ENCODE measurements at places on chromosomes 1 and 21.
A peak's percentile ranks its signal among the peaks of the same experiment; 100 is the strongest.

DNA sequence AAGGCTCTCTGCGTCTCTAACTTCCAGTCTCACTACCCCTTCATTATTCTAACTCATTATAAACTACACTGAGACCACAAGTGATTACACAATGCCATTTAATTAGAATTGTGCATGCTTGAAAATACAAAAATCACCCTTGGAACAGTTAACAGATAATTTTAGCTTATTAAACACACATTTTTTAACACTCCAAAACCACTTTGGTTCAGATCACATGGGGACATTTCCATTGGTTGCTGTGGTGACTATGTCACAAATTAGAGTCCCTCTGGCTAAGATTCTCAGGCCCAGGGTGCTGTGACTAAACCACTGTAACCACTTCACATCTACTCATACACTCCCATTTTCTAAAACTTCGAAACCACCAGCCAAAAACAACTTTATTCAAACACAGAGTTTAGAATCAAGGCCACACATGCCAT lies 43.0 kb downstream of the JAK1 start:
- no peak for DNase-seq

DNA sequence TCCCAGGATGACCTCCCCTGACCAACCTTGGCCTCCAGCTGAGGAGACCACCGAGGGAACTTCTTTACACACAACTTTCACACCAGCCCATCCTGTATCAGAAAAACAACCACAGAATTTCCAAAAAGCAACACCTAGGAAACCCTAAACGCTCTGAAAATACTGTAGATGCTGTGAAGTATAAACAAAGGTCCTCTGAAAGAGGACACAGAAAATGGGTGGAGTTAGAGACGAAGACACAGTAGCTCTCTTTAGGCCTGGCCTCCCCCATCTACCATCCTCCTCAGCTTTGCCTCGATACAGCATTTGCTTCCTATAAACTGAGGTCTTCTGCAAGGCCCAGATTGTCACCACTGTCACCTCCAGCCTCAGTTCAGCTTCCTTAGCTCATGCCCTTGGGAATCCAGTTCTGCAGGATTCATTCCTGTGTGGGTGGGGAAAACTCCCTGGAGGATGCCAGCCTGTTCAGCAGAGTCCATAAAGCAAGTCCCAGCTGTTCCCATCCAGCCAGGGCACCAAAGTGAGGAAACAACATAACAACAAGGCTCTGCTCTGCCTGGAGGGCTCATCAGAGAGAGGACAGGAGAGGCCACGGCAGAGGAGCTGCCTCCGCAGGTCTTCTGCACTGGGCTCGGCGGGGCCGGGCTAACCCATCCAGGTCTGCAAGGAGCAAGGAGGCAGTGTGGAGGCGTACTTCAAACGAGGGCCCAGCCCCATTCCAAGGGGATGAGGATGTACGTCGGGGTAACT lies 15.0 kb downstream of the PIK3C2B start:
- no peak for DNase-seq

DNA sequence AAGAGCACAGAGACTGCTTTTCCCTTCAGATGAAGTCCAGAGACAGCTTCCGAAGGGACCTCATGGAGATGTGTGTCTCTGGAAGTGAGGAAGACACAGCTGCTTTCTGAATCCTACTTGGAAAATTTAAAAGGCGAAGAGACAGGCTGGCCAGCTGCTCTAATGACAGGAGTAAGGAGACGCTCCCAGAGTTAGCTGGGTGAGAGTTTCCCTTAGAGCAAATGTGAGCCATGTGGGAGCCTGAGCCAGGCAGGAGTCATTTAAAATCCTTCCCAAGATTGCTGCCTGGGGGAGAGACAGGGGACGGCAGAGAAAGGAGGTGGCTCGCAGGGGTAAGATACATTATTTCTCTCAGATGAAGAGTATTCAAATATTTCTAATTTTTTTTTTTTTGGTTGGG lies 53.1 kb downstream of the ZNF326 start:
- DNase-seq, result no peak

DNA sequence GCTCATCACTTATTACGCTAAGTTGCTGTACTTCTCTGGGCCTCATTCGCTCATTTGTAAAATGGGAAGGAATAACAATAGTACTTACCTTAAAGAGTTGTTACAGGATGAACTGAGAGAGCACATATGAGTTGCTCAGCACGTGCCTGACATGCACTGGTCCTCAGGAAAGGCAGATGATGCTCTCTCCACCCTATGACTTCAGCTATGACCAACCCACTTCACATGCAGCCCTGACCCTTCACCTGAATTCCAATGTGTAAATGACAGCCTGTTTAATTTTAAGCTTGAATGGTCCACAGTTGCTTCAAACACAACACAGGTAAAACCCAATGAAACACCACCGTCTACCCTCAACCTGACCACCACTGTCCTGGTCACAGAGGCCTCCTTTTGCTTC lies 32.9 kb downstream of the GADD45A start:
- DNase-seq, result no peak

DNA sequence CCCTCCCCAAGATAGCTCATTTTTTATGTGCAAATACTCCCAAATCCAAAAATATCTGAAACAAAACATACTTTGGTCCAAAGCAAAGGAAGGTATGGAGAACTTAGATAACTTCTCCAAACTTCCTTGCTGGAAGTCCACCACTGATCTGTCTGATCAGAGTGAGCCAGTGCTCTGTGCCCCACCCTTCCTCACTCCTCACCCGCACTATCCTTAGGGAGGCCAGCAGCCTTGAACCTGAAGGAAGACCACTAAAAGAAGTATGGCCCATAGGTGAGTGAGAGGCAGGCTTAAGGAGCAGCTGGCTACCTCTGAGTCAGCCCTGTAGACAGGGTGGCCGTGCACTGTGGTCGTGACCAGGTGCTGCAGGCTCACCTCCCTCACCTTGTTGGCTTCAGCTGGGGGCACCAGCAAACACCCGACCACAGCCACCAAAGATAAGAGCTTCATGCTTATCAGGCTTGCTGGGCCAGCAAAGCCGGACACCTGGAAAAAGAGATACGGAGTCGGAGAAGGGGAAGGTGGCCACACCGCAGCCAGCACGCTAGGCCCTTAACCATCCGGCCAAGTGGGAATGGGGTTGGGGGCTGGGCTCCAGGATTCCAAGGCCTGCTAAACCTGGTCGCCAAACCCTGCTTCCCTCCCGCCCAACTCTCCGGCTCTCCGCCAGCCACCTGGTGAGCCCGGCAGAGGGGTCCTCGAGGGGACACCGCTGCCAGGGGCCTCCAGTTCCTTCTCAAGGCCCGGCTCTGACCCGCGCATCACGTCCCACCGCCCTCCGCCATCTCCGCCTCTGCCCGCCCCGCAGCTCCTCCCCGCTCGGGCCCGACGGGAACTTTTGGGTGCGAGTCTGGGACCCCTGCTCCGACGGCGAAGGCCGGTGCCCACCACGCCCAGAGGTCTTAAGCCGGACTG lies 543 bp downstream of the TMEM9 start:
- peak; percentile 78 for DNase-seq

DNA sequence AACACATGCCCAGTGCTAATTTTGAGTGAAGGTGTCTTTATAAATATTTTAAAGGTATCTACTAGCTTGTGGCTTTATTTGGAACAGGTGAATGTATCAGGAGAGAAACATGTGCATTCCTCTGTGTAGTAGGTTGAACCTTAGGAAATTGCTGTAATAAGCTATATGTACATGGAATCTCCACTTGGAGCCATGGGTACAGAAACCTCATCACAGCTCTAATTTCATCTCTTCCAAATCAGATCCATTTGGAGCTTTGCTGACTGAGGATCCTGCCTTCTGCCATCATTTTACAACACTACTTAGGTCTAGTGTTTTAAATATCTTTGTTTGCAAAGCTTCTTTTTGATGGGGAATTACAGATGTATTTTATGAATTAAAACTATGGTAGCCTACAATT lies 2.1 kb downstream of the KCNK2 start:
- no peak for DNase-seq

GRCh38 chr1:85581802-85582686 lies 1.5 kb downstream of the CCN1 start:
- peak; percentile 32 for DNase-seq

DNA sequence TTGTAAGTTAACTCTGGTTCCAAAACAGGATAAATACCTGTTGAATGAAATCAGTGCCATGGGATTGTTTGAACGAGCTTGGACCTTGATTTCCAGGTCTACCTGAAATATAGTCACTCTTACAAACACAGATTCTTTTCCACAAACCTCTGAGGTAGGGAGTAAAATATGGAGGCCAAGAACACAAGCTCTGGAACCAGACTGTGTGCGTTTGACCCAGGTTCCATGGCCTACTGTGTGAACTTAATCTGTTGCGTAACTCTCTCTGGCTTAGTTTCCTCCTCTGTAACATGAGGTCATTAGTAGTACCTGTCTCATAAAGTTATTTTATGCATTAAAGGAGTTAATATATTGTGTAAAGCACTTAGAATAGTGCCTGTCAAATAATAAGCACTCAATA lies 25.1 kb downstream of the DENND2D start:
- no peak for DNase-seq

Data from NCI-H345 (cell line).